Left lung (tissue), 14 donors: ENCODE measurements at places on chromosomes 5 and 9. TPM values are rescaled to one million over a fixed set of nuclear protein-coding genes. Genes with fewer than 3 reads are reported as not detected.

GRCh38 chr5:175060257-175060656, 335.9 kb downstream of the MSX2 start:
- no peak for DNase-seq

GRCh38 chr5:77629509-77630113, 8.9 kb downstream of the OTP start:
- no peak for DNase-seq

Gene LVRN
- 1.3 TPM for polyA plus RNA-seq

DNA sequence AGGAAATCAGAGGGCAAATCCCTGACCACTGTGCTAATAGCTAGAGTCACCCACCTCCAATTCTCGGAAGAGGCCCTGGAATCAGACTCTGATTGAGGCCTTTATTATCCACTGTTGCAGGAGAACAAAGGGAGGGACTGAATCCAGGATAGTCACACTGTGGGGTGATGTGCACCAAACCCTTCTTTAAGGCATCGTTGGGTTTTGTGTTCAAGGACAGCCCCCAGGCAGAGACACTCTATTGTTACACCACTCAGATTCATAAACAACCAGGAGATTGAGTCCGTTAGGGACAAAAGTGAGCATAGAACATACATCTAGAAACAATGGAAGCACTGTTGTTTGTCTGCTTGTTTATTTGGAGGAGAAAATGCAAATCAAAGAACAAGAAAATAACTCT, 124.6 kb upstream of the TBCA start:
- no peak for DNase-seq

GRCh38 chr9:138037140-138037539, 159.6 kb downstream of the CACNA1B start:
- DNase-seq: no peak

Gene POLR3G
- polyA plus RNA-seq: 3.4 TPM

Gene GKAP1
- polyA plus RNA-seq: 14.9 TPM

- DNase-seq: no peak
Observed at GRCh38 chr5:3056866-3057265, 305.4 kb upstream of the IRX2 start.

DNA sequence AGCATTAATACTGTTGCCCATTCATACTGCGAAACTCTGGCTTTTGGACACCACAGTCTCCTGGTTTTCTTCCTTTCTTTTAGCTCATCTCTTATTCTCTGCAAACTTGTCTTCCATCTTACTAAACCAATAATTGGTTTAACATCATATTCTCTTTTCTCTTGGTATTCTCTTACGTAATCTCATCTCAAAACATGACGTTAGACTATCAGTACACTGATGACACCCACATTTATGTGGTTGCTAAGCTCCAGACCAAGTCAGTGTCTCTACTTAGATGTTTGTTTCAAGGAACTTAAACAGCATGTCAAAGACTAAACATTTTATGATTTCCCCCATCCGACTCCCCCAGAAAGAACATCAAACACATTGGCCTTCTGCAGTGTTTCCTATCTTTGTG, 2.1 kb downstream of the PRRC1 start:
- no peak for DNase-seq

DNA sequence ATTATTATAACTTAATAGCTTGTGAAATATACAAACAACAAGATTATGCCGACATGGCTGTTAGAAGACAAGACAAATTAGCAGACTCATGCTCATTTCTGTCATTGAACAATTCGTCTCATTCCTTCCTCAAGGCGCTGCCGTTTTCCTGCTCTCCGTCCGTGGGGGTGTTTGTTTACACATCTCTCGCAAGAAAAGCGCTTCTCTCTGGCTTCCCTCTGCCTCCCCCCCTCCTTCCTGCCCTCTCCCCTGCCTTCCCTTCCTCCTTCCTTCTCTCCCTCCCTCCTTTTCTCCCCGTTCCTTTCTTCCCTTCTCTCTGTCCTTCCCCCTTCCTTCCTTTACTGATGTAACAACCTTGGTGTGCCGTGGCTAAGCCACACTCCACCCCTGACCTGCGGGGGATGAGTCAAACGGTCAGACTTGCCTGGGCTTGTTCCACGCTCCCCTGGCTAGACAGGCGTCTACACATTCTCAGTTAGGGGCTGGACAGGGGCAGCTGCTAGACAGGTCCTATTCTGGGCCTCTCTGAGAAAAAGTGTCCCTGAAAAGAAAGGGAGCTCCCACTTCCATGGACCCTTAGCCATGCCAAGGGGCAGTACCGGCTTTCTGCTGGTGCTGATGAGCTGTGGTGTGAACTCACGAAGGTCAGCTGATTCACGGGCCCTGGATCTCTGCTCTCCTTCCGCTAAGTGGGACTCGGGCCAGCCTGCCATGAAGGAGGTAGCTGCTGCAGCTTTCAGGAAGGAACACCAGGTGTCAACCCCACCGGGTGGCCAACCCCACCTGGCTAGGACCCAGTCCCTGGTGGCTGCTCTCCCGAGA, 32.0 kb upstream of the SPTLC1 start:
- DNase-seq: peak; percentile 22

Gene ADAMTS2
- polyA plus RNA-seq: 37.0 TPM

Gene SARDH
- 13.4 TPM for polyA plus RNA-seq

DNA sequence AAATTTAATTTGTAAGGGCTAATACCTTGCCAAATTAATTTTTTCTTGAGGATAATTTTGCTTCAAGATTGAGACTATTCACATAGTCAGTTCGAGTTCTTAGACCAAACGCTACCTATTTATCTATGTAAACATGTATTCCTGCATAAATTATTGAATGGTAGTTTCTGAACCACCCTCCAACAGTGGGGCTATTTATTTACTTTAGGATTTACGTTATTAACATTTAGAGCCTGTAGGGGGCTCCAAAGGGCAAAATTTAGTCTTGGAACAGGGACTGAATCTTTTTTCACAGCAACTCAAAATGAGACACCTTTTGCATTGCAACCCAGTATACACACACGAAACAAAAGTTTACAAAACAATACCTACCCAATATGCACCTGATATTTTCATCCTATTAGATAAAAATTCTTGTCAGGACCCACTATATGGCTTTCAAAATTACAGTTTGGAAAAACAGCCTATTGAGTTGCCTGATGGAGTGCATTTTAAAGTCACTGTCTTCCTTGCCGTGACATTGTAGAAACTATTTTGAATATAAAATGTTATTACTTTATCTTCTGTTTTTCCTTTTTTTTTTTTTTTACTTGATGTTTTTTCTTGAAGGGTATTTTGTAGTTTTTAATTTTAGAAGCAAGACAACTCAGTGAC, 47.1 kb upstream of the POU4F3 start:
- no peak for DNase-seq

DNA sequence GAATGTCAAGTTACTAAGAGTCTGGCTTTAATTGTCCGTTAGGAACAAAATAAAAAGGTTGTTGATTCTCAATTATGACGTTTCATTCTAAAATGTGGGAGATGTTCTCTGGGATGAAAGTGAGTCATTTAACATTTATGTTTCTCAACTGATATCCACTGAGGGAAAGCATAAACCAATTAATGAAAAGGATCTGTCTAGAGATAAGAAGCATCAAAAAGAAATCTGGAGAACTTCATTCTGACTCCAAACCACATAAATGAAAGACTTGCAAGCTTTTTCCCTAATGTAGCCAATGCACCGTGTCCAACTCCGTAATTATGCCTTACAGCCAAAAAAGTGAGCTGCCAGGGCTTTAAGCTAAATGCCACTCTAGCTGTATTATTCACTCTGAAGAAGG, 654.2 kb downstream of the TLE1 start:
- no peak for DNase-seq

- no peak for DNase-seq
Observed at GRCh38 chr5:108201721-108202120, 180.2 kb downstream of the FBXL17 start.

DNA sequence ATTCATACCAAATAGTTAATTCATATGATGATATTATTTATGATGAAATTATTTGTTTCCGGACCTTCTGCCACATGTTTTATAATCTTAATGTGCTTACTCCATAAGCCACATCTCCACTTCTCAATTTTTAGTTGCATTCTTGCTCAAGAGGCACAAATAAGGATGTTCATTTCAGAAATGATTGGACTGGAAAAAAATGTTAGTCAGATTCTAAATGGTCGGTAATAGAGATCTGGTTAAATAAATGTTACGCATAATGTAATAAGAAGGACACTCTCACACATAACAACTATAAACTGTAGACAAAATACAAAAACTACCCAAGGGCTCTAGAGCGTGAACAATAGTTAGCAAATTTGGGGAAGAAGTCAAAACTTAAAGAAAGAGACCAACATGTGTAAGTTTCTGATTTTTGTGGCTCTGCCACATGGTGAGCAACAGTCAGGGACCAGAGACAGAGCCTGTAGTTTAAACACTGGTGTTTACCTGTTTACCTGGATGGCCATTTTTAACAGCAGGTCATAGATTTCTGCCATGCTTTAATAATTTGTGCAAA, 554.3 kb upstream of the CLINT1 start:
- no peak for DNase-seq

DNA sequence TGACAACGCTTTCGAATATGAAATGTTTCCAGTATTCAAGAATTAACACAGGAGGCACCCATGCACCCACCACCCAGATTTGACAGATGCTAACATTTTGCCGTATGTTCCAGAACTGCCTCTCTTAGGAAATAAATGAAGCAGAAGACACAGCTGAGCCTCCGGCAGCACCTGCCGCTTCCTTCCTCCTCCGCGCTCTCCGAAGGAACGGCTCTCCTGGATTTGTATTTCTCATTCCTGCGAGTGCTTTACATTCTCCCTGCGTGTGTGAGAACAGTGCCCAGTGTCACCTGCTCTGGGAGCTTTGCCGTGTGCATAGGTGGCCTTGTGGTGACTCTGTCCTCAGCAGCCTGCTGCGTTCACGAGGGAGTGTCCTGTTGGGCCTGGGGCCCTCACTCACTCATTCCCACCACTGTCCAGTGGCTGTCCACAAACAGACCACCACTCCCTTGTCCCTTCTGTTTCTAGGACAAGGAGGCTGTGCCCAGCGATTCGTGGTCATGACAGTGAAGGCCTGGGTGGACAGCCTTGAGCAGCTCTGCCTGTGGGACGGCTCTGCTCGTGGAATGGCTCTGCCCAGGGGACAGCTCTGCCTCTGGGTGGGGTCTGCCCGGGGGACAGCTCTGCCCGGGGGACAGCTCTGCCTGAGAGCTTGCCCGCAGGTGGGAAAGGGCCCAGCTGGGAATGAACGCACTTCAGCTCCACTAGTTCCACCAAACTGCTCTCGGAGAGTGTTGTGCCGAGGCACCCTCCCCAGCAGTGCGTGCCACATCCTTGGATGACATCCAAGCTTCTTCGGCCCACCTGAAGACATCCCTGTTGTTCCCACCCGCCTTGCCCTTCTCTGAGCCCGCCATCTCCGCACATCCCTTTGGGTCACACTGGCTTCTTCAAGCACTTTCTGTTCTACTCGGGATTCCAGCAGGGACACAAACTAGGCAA, 170.5 kb upstream of the PPP1R26 start:
- DNase-seq: peak; percentile 45

Gene FGFR4
- polyA plus RNA-seq: 218 TPM

GRCh38 chr5:8756498-8757084, 789.3 kb downstream of the SEMA5A start:
- DNase-seq: no peak

- DNase-seq: no peak
Observed at GRCh38 chr5:40166802-40167201, 512.9 kb upstream of the PTGER4 start.
